GOT3 (cell line): ENCODE measurements at places on chromosomes 3 and 15.

GRCh38 chr3:161393310-161393709, 22.0 kb upstream of the SPTSSB start:
- DNase-seq, result no peak

GRCh38 chr3:113079218-113079961, 88.6 kb downstream of the GTPBP8 start:
- DNase-seq, result no peak

DNA sequence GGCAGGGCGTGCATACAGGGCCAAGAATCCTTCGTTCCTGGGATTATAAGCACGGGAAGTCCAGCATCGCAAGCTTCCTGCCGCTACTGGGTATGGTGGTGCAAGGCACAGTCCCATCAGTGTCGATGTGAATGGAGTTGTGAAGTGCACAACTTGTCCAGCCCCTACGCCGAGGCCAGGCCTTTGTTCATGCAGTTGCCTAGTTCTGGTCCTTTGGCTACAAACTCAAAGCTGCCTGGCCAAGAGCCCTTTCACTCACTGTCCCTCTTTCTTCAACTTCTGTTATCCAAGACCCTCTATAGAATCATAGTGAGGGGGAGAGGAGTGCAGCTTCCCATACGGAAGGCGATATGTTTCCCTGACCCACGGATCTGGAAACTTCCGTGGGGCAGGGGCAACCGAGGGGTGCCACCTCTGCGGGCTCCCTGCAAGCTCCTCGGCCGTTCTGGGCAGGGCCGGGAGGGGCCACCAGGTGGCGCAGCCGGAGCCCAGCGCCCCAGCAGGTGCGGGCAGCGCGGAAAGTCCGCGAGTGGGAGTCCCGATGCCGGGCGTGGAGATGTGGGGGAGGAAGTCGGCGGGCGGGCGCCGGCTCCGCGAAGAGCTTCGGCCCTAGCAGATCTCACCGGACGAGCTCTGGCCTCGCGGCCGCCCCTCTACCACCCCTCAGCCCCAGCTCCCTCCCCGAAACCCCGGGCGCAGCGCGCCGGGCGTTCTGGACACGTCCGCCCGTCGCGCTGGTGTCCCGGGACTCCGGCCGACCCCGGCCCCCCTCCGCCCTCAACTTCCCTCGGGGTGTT, 693 bp downstream of the RASGRP1 start:
- peak; percentile 21 for DNase-seq

GRCh38 chr15:40363611-40364010, 5.6 kb downstream of the DISP2 start:
- DNase-seq, result no peak

DNA sequence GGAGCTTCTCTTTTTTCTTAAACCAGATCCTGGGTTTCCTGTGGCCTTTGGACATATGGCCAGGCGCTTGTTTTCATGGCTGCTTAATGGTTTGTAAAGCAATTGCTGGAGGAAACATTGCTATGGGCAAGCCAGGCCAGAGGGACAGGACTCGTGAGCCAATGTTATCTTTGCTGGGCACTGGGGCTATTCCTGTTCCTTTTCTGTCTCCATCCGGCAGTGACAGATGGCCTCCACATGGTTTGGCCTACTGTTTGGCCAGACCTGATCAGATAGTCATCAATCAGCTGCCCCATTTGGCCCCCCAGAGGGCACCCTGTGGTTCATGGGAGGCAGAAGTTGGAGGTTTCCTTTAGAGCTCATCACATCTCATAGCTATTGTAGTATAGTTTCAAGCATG, 326.1 kb upstream of the ROPN1 start:
- no peak for DNase-seq

- DNase-seq, result peak; percentile 57
These were observed at the start of gene C3orf80 for GRCh38 chr3:160225176-160226025. Gene C3orf80 (plus strand): TSS chr3:160225422. CDS start chr3:160225636, 214 bp downstream.

DNA sequence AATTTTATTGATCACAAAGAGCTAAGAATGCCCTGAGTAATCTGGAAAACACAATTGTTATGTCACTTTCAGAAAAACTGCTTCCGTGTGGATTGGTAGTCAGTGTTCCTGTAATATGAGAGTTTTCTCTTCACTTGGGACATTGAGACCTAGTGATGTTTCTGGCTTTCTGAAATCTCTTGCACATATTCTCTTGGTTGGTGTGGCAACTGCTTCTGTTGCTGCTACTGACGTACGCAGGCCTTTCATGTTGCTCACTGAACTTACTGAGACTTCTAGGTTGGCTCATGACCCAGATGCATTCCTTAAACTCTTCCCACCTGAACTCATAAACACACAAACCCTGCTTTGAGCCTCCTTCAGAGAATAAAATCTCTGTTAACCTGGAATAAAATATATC, 175.0 kb upstream of the PFN2 start:
- no peak for DNase-seq

- no peak for DNase-seq
These were observed 7.9 kb downstream of the SECISBP2L start for GRCh38 chr15:49038382-49038781.

DNA sequence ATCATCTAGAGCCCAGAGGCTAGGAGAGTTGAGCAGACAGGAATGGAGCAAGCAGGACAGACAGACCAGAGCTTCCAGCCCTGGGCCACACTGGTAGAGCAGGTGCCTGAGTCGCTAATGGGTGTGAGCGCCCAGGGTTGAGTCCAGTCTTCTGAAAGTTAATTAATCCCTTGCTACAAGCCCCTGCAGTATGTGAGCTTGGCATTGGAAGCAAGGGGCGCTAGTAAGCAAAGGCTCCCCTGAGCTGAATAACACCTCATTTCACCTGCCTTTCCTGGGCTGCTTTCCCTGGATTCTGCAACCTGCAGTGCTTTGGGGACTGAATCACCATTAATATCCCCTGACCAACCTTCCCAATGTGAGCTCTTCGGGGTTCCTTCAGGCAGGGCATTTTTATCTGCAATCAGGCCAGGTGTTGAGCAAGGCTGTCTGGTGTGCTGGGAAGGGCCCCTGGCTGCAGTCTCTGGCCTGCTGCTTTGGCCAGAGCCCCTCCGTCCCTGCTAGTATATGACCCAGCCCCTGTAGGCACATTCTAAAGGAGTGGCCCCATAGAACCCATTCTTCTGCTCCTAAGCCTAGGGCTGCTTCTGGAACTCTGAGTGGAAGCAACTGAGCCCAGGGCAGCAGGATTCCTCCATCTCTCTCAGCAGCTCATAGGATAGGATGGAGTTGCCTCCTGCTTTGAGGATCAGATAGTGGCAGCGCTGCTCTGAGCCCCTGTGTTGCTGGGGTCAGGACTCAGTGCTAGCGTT, 45.1 kb upstream of the EPHB1 start:
- DNase-seq, result no peak

GRCh38 chr3:148651549-148651948, 46.2 kb upstream of the AGTR1 start:
- no peak for DNase-seq
